Activated CD4-positive, alpha-beta T cell treated with anti-CD3 and anti-CD28 coated beads, Interleukin-2, Interleukin-4, amounts not matched to agents 100 ng/mL and 50 ng/mL, durations not matched to agents 16 hours and 8 hours (primary cell): ENCODE measurements at places on chromosomes 7 and 10.

DNA sequence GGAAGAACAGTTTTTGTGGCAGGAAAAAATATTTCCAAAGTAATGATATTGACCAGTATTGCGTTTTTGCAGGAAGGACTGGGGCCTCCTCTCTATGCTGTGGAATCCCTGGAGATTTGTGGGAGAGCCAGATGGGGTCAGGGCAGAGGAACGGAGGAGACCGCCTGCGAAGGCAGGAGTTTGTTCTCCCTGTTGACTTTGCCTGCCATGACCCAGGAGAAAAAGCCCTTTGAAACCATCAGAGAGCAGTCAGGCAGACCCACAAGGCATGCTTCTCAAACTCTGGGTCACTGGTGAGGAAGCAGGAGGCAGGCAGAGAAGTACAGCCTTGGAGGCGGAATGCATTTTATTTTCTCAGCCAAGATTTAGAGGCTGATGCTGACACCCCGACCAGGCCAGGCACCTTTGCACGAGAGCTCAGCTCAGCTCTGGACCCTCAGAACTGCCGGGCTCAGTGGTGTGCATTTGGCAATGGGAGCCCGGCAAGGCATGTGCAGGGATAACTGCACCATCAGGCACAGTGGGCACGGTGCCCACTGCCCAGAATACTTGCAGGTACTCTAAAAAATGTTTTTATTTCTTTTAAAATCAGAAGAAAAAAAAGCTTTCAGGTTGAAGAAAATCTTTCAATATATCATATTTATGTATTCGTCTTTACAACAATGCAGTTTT is 410.4 kb downstream of the RPS24 start:
- no peak for DNase-seq

- DNase-seq, result peak; percentile 23
These were observed 26.3 kb downstream of the GPR141 start for GRCh38 chr7:37709631-37710509.

GRCh38 chr7:13279854-13280435 is 592.5 kb downstream of the ARL4A start:
- peak; percentile 13 for DNase-seq

- DNase-seq, result no peak
These were observed 1.3 kb downstream of the NRCAM start for GRCh38 chr7:108454674-108455550.
